Activated T-helper 17 cell treated with anti-CD3 and anti-CD28 coated beads, Interleukin-2, amount 50 U/mL, for 72 hours (primary cell): ENCODE measurements at places on chromosomes 1 and 21. TPM values are rescaled to one million over a fixed set of nuclear protein-coding genes. Genes with fewer than 3 reads are reported as not detected.

The TDRD5 gene
- not detected for total RNA-seq

The GBP5 gene
- total RNA-seq, result 157 TPM

The CYP4A22 gene
- not detected for total RNA-seq

The SEMA4A gene
- 17.6 TPM for total RNA-seq

The OR6K3 gene
- not detected for total RNA-seq

The ADAMTS1 gene
- 0.05 TPM for total RNA-seq

The RHBG gene
- not detected for total RNA-seq

The FAM163A gene
- not detected for total RNA-seq

The CD1E gene
- not detected for total RNA-seq

The ZBTB37 gene
- 10.4 TPM for total RNA-seq

The PDZK1IP1 gene
- total RNA-seq, result not detected

The EDN2 gene
- not detected for total RNA-seq

The TRIM17 gene
- total RNA-seq, result 1.9 TPM

The RBM11 gene
- 2.8 TPM for total RNA-seq

The FCRL1 gene
- not detected for total RNA-seq

The FHAD1 gene
- not detected for total RNA-seq

The RAB7B gene
- not detected for total RNA-seq

The ADAMTSL4 gene
- total RNA-seq, result 0.37 TPM

The OR2L5 gene
- total RNA-seq, result 0.09 TPM

The ZNF436 gene
- total RNA-seq, result 4.7 TPM

The TINAGL1 gene
- not detected for total RNA-seq

The ANKRD65 gene
- total RNA-seq, result not detected

The COL8A2 gene
- total RNA-seq, result not detected

The SRGAP2B gene
- 24.1 TPM for total RNA-seq

The OR10J1 gene
- not detected for total RNA-seq

The GOLT1A gene
- total RNA-seq, result 0.48 TPM

The GJA5 gene
- total RNA-seq, result not detected

The DTL gene
- 72.2 TPM for total RNA-seq

The WDR77 gene
- total RNA-seq, result 27.5 TPM

The FMO2 gene
- total RNA-seq, result not detected

The NIBAN1 gene
- 58.8 TPM for total RNA-seq

The LRRC7 gene
- total RNA-seq, result not detected

The SRRM1 gene
- 151 TPM for total RNA-seq

The CA14 gene
- total RNA-seq, result not detected

The MRPS15 gene
- 128 TPM for total RNA-seq

The FCRL5 gene
- not detected for total RNA-seq

The PLPPR5 gene
- total RNA-seq, result not detected

The GPR52 gene
- 5.1 TPM for total RNA-seq

The CLCNKB gene
- not detected for total RNA-seq

The RGS18 gene
- 0.42 TPM for total RNA-seq

The S100A7 gene
- total RNA-seq, result not detected

The CELA2A gene
- total RNA-seq, result not detected

The TNFRSF14 gene
- 299 TPM for total RNA-seq

The C21orf58 gene
- total RNA-seq, result 24.3 TPM

The IL10 gene
- total RNA-seq, result 3.2 TPM

The A3GALT2 gene
- total RNA-seq, result not detected

The OR2T12 gene
- total RNA-seq, result not detected

The TRNP1 gene
- total RNA-seq, result not detected

The MTF2 gene
- total RNA-seq, result 50.0 TPM

The NUP210L gene
- 0.24 TPM for total RNA-seq

The MARK1 gene
- total RNA-seq, result 0.05 TPM

The RHEX gene
- total RNA-seq, result not detected

The SPSB1 gene
- total RNA-seq, result 8.1 TPM
